Frontal cortex (tissue), 4 donors: ENCODE measurements at places on chromosomes 3 and 15. TPM values are rescaled to one million over a fixed set of nuclear protein-coding genes. Genes with fewer than 3 reads are reported as not detected.
A peak's percentile ranks its signal among the peaks of the same experiment; 100 is the strongest.

GRCh38 chr3:64686446-64686908, 1.3 kb downstream of the ADAMTS9 start:
- no peak for DNase-seq

DNA sequence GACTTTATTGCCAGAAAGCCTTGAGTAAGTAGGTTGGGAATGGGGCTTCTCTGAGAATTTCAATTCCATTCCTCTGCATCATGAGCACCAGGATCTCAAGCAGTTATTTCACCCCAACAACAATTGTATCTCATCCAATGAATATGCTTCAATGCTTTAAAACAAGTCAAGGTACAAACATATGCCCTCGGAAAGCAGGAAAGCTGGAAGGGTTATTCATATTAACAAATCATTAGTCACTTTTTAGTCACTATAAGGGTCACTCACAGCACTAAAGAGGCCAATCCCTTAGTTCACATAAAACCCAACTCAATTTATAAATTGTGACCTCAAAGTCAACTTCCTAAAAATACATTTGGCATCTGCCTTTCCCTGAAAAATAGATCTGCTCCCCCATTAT, 16.2 kb downstream of the MB21D2 start:
- DNase-seq: no peak

The ACSBG1 gene
- 2.9 TPM for total RNA-seq

DNA sequence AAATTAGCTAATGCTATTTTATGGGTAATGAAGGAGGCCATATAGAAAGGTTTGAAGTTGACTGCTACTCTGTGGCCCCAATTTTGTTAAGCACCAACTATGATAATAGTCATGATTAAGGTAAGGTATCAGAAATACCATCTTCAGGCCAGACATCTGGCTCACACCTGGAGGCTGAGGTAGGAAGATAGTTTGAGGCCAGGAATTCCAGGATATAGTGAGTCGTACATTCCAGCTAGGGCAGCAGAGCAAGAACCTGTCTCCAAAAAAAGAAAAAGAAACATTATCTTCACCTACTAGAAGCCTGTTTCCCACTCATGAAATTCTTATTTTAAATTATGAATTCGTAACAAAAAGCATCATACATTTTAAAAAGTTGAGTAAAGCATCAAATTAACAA, 64.4 kb downstream of the LRRC28 start:
- DNase-seq: no peak

GRCh38 chr3:79729096-79729495, 38.7 kb downstream of the ROBO1 start:
- no peak for DNase-seq

DNA sequence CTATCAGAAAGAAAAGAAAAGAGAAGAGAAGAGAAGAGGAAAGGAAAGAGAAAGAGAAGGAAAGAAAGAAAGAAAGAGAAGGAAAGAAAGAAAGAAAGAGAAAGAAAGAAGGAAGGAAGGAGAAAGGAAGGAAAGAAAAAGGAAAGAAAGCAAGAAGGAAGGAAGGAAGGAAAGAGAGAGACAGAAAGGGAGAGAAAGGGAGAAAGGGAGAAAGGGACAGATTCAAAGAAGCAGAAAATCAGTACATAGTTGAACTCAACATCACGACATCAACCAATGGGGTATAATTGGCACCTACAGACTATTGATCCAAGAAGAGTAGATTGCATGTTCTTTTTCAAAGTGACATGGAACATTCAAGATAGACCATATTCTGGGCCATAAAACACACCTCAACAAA, 45.2 kb downstream of the HOMER2 start:
- DNase-seq: no peak

DNA sequence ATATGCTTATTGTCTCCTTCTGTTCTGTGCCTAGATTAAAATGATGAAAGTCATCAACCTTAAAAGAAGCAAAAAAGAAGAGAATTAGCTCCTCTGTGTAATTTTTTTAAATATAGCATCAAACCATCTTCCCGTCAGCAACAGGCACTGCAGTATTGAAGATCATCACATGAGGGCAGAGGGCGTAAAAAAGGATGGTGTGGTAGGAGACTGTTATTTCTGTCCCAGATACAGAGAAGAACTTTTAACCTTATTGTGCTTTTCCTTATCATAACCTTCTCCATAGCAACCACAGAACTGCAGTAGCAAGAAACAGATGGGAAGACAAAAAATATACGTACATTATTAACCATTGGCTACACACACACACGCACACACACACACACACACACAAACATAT, 88.8 kb downstream of the IGSF11 start:
- peak; percentile 8 for DNase-seq

- DNase-seq: no peak
Observed at GRCh38 chr3:74489050-74489792, 125.2 kb downstream of the CNTN3 start.

GRCh38 chr3:139301183-139301582, 42.6 kb upstream of the MRPS22 start:
- no peak for DNase-seq

The FEM1B gene
- 213 TPM for total RNA-seq

The ATOSA gene
- total RNA-seq: 42.0 TPM

- no peak for DNase-seq
Observed at GRCh38 chr15:41774882-41775417, 666 bp downstream of the MAPKBP1 start.

- DNase-seq: no peak
Observed at GRCh38 chr15:74024687-74025086, 30.2 kb downstream of the PML start.

The GPR149 gene
- 7.7 TPM for total RNA-seq

- no peak for DNase-seq
Observed at GRCh38 chr3:51500632-51501131, 867 bp upstream of the DCAF1 start.

The CRYBG3 gene
- 4.9 TPM for total RNA-seq

- DNase-seq: no peak
Observed at GRCh38 chr3:149214702-149215101, 6.9 kb downstream of the CP start.

- no peak for DNase-seq
Observed at GRCh38 chr15:64285871-64286270, 70.1 kb downstream of the CSNK1G1 start.

DNA sequence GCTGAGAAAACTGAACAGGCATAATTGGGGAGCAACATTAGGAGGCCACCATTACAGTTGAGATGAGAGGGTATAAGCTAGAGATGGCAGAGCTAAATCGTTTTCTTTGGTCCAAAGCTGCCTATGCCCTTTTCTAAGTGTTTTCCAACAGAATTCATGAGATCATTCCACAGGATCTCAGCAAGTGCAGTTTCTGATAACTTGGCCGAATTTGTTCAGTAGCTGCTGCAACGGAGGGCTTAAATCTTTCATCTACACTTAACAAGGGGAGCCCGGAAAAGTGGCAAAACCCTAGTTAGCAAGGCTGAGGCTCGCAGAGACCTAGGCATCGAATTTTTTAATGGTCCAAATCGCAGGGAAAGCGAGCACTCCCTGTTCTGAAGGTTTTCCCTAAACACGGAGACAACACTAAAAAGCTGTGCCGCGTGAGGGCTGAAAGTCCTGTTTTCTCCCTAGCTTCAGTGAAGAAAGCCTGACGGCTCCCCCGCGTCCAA, 531 bp upstream of the BLOC1S6 start:
- DNase-seq: no peak

GRCh38 chr15:79432345-79433275, 474 bp downstream of the MINAR1 start:
- no peak for DNase-seq

The CGGBP1 gene
- 130 TPM for total RNA-seq

- DNase-seq: no peak
Observed at GRCh38 chr3:13108861-13109260, 35.6 kb upstream of the IQSEC1 start.

DNA sequence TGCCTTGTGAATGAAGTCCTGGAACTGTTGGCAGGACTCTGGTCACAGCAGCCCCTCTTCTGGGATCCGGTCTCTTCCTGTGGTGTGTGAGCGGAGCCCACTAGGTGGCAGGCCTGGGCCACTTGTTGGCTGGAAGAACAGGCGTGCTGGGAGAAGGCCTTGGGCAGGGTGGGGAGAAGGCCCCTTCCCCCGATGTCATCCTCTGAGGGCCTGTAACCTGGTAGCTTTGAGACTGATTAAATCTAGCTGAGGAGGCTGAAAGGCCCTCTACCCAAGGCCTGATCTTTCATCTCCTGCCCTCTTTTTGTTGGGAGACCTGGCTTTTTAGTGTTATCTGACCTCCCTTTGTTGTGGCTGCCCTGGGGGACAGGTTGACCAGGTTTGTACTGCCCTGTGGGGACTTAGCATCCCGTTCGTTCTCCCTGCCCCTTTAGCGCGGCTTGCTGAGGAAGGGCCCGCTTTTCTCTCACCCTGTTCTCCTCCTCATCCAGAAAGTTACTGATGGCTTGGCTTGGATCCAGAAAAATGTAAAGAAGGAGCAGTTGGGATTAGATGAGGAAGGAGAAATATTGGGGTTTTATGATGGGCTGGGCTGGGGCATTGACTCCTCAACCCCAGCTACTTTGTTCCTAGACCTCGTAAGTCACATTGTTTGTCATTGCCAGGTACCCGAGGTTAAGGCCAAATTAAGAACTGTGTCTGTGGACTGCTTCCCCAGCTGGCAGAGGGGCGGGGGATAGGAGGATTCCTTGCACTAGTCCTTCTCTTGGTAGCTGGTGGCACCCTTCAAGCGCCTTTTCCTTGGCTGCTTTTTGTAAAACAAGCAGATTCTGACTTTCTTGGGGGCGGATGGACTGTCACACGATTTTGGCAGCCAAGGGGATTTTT, 48.5 kb downstream of the CHCHD6 start:
- DNase-seq: peak; percentile 33

DNA sequence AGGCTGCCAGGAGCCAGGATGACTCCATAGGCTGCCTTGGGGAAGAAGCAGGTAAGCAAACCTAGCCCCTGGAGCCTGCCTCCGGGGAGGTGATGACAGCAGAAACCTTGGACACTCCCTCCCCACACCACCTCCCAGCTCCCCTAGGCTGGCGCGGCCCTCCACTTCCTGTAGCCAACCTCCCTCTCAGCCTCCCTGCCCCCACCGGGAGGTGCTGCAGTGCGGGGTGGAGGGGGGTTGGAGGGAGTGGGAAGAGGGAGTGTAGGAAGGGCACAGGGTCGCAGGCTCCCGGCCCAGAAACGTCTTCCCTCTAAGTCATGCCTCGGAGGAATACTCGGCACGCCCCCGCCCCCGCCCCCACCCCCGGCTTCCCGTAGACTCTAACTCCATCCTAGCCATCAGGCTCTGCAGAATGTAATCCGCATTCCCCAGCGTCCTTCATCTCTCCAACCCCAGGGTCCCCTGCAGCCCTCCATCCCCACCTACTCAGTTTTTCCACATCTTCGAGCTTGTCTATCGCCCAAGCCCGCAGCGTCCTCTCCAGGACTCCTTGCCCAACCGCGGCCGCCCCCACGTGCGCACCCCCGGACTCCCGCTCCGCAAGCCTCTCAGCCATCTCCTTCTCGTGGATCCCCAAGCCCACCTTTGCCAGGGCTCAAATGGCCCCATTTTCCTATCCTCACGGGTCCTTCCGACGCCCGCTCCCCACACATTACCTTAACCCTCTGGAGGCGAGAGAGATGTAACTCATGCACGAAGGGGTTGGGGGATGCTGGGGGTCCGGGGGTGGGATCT, 528 bp downstream of the LPCAT4 start:
- no peak for DNase-seq

- no peak for DNase-seq
Observed at GRCh38 chr3:139304383-139304782, 39.4 kb upstream of the MRPS22 start.

DNA sequence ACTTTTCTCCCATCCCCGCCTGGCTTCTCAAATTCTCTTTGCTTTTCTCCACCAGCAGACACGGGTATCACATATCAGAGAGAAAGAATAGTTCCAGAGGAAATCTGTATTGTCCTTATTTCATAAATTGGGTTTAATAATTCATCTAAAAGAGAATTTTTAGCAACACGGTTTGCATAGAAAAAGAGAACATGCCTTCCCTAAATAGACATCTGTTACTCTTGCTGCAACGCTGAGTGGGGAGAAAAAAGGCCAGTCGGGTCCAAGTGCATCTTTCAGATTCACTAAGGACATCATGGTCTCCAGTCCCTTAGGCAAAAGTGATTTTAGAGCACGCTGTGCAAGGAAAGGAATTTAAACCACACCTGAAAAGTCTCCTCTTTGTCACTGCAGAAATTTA, 201.3 kb downstream of the ABHD5 start:
- DNase-seq: no peak

DNA sequence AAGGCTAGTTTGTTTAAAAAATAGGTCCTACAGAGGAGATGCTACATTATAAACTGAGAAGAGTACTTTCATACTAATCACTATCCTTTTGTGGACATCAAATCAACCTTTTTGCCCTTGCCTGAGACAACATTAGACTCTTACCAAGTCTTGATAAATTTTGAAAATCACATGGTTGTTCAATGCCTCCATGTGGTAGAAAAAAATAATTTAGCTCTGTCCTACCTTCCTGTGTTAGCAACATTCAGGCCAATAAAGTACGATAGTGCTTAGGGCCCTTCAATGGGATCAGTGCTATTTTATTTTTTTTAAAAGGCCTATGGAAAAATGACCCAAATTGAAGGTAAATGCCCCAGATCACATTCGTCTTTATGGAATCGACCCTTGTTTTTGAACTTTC, 5.0 kb upstream of the UBE2E1 start:
- no peak for DNase-seq

The SAMMSON gene
- not detected for total RNA-seq
